ENCODE measurements at places on chromosomes 1 and 21.

GRCh38 chr1:218865591-218865990, 308.1 kb upstream of the LYPLAL1 start:
- no peak for DNase-seq

DNA sequence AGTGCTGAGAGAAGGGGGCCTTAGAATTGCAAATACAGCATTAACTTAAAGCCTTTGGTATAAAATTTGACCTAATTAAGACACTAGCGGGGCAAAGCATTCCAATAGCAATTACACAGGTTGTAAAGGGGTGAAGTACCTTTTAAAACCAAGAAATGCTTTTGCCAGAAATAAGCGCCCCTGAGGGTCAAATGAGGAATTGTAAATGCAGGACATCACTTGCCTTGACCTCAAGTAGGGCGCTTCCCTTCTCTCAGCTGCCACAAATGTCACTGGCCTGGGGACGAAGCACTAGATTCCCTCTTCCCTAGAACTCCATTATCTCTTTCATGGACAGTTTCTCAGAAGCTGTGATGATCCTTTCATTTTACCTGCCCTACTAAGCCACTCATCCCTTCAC, 48.3 kb downstream of the SEC16B start:
- no peak for DNase-seq

- no peak for DNase-seq
Observed at GRCh38 chr1:52435211-52435610, 30.8 kb downstream of the PRPF38A start.

DNA sequence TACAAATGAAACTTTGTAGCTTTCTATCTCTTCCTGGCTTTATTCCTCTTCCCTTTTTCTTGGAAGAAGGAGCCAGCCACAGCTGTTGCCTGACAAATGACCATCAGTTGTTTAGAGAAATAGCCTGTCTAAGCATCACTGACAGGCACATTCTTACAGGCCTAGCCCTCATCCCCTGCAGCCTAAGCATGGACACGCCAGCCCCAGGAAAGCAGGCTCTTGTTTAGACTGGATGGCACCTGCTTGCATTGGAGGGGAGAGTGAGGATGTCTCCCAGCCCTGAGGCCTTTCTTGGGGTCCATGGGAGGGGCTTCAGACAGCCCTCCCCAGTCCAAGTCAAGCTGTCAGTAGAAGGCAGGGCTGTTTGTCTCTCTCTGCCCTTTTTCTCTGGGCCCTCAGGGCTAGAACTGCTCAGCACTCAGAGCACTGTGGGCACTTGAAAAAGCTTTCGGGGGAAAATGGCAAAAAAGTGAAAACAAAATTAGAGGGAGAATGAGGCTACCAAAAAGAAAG, 282.5 kb upstream of the PLXNA2 start:
- DNase-seq: no peak

- no peak for DNase-seq
Observed at GRCh38 chr1:39711104-39711965, 20.1 kb upstream of the HPCAL4 start.

GRCh38 chr1:201710632-201711597, 118.0 kb upstream of the IPO9 start:
- no peak for DNase-seq

- DNase-seq: no peak
Observed at GRCh38 chr21:31803039-31804007, 69.5 kb upstream of the HUNK start.

DNA sequence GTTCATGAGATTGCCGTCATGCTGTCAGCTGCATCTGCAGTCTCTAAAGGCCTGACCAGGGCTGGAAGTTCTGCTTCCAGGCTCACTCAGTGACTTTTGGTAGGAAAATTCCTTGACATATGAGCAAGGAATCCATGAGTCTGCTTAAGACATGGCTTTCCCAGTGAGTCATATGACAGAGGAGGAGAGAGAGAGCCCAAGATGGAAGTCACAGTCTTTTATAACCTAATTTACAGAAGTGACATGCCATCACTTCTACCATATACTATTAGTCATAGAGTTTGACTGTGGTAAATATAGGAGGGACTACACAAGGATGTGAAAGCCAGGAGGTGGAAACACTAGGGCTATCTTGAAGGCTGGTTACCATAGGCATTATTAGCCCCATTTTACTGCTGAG, 115.2 kb downstream of the ROR1 start:
- DNase-seq: no peak

DNA sequence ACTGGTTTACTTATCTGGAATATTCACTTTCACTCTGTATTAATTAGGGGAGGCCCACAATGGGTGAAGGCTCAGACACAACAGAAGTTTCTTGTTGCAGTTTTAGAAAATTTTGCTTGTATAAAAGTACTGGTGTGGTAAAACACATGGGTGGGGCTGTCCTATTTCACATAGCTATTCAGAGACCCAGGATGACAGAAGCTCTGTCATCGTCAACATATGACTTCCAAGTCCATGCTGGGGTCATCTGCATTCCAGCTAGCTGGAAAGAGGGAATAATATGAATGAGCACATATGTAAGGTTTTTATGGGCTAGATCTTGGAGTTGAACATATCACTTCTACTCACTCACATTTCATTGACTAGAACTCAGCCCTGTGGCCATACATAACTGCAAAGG, 166.4 kb upstream of the KCTD3 start:
- DNase-seq: no peak

GRCh38 chr1:119564548-119564947, 57.5 kb downstream of the HSD3B1 start:
- DNase-seq: no peak

- DNase-seq: no peak
Observed at GRCh38 chr1:189673217-189673616, 804.4 kb downstream of the BRINP3 start.

DNA sequence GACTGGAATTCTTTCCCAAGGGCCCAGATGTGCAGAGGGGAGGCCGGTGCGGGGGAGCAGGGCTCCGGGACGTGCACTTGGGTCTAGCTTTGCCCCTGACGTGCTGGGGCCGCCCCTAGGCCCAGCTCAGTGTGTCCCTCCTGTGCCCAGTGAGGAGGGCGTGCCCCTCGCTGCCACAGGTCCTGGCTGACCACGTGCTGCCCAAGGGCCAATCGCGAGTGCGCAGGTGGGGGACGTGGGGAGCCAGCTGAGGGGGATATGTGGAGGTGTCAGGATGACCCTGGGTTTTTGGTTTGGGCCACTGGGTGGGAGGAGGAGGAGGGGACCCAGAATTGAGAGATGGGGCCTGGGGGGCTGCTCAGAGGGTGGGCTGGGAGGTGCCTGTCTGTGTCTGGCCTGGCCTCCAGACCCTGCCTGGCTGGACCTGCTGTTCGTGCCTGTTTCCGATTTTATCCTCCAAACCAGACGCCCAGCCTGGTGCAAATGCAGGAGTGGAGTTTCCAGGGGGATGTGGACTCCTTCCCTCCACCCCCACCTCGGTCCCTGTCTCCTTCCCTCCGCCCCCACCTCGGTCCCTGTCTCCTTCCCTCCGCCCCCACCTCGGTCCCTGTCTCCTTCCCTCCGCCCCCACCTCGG, 6.1 kb upstream of the RNF223 start:
- no peak for DNase-seq

DNA sequence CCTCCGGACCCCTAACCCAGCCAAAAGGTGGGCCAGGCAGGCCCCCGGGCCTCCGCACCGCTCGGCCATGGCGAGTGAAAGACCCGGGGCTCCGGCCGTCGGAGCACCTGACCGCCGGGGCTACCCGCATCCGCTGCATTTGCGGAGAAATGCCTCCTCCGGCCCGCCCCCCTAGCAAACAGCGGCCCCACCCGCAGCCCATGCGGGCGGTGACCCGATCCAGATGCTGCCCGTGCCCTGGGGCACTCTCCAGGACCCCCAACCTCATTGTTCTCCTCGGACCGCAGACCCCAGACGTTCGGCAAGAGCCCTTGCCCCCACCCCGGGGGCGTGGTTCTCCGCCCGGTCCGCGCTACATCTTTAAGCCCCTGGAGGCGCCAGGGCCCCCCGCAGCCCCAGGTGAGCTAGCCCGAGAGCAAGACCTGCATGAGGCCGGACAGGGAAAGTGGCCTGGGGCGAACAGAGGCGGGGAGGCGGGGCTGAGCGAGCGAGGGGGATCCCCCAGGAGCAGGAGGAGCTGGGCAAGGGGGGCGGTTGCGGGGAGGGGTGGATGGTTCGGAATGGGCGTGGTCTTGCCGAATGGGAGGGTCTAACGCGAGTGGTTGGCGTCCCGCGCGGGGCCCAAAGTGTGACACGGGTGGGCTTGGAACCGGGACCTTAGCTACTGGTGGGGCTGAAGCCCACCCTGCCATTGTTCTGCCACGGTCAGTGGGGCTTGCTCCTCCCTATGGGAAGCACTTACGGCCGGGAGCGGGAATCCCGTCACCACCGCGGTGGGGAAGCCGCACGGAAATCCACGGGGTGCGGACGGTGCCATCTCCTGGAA, 6.3 kb upstream of the CRYBG2 start:
- peak; percentile 36 for DNase-seq

GRCh38 chr1:165355139-165355976, 1.2 kb downstream of the LMX1A start:
- no peak for DNase-seq

GRCh38 chr1:61300899-61301298, 218.5 kb downstream of the NFIA start:
- DNase-seq: no peak

DNA sequence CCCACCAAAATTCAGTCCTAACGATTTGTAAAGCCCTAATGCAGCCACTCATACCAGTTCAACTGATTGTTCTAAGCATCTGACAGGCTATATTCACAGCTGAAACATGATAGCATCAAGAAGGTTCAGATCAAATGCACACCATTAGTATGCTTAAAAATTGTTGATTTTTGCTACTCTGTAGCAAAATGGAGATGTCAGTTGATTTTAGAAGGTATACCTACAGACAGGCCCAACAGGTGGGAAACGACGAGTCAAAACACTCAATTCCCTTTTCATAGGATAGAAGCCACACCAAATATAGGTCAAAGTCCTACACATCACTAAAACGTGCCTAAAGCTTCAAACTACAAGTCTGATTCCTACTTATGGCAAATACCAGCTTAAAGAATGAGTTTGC, 6.7 kb downstream of the SFPQ start:
- no peak for DNase-seq

GRCh38 chr1:186327331-186327730, 47.7 kb downstream of the TPR start:
- no peak for DNase-seq

DNA sequence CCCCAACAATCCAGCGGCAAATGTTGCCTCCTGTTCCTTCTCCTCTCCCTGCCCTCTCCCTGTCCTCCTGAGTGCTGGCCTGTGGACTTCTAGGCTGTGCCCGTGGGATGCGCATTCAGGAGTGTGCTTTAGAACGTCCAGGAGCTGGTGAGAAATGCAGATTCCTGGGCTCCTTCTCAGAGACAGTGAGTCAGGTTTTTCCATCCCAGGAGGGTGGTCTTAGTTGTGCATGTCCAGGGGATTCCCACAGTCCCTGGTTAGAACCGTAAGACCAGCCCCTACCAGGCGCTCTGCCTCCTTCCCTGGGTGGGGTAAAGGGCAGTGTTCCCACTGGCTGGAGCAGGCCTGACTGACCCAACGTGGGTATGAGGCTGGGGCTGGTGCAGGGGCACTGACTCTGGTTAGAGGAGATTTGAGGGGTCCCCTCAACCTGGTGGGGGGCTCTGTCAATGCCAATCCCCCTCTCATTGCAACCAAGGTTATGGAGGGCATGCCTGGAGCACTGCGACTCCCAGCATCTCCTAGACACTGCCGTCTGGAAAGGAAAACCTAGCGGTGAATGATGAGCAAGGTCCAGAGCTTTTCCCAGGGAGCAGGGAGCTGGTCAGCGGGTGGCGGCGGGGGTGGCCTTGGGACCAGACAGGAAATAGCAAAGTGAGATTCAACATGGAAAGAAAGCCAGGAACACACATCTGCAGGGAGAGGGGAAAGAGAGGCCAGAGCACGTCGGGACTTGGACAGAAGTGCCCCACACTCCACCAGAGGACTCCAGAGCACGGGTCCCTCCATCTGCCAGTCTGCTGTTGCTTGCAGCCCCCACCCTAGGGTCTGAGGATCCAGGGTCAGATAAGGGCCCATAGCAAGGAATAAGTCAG, 38.5 kb downstream of the HSPG2 start:
- no peak for DNase-seq

- no peak for DNase-seq
Observed at GRCh38 chr1:200653022-200653462, 16.7 kb downstream of the DDX59 start.

DNA sequence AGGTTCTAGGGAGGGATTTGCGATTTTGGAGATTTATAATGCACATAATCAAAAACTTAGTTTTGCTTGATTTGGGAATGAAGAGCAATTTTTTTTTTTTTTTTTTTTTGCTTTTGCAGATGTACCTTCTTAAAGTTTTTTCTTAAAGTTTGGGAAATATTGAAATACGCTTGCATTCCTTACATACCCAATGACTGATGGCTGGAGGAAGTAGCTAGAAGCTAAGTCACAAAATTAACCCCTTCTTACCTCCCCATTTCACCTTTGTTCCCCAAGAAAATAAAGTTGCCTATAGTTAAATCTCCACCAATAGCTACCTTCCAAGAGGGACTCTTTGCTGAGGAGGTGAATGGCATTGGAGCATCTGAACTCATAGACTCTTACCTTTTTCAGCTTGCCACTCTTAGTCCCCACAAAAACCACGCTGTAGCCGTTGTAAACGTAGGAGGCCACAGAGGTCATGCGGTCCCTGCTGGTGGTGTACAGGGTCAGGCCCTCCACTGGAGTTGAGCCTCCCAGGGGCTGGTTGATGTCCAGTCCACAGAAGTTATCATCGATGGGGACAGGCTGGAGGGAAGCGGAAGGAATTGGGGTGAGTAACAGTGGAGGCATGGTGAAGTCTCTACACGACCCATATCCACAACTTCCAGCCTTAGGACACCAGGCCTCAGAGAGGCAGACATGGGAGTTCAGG, 34.1 kb downstream of the PLXNA2 start:
- DNase-seq: no peak

All from CD4-positive, alpha-beta T cell treated with Interleukin-6 at 100 ng/mL for 8 hours (primary cell).